Activated CD4-positive, alpha-beta T cell treated with anti-CD3 and anti-CD28 coated beads, Interleukin-2, amount 50 U/mL, for 48 hours (primary cell): ENCODE measurements at places on chromosomes 4 and X.
A peak's percentile ranks its signal among the peaks of the same experiment; 100 is the strongest.

GRCh38 chrX:13165266-13166189, 121.1 kb upstream of the FAM9C start:
- no peak for DNase-seq

DNA sequence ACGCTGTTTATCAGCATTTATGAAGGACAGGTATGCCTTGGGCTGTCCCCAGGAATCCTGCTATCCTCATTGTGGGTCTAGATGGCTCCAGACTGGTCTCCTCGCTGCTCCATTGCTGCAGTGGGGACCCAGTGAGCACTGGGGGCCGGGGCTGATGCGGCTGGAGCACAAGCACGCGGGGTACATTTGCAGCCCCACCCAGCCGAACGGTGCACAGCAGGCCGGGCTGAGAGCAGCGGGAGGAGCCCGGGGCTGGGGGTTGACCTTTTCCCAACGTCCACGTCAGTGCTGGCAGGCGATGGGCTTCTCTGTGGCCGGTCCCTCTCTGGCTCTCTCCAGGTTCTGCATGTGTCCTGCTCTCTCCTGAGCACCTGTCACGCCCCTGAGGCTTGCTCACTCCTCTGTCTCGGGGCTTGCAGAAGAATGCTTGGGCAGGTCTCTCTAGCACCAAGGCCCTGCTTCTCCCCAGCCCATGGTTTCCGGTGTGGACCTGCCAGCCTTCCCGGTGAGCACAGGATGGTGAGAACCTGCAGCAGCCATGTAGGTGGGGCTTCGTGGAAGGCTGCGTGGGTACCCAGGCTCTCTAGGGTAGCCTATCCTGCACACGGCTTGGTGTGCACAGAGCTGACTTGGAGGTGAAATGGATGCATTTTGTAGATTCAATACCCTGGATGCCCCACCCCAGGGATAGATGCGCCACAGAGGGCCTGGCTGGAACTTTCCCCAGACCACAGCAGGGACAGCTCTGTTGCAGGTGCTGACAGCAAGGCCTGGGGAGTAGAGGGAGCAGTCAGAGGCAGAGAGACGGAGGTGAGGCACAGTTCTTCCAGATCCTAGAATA, 89.1 kb upstream of the ADRA2C start:
- no peak for DNase-seq

DNA sequence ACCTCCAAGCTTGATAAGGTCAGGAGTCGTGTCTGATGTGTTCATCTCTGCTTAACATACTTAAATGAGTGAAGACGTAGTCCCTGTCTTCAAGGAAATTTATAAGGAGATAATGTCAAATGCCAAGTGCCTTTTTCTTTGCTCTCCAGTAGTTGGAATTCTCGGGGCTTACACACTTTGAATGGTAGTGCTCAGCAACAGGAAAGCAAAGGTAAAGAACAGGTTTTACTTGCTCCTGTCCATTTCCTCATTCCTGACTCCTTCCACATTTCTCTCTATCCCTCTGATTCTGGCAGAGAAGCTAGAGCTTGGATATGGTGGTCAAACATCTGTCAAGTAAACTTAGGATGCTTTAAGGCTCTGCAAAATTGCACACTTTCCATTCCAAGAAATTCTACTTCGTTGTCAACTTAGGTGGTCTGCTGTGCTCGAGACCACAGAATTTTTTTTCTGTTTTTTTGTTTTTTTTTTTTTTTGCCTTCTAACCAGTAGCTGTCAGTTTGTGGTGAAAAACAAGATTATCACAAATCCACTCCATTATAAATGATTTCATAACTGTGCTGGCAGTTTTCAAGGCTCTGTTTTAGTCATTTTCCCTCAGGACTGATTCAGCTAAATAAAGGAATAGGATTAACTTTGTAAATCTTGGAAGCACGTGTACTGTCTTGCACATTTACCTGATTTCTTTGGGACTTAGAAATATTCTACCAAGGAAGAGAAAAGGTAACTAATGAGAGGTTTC, 180.8 kb upstream of the ANXA3 start:
- DNase-seq: no peak

DNA sequence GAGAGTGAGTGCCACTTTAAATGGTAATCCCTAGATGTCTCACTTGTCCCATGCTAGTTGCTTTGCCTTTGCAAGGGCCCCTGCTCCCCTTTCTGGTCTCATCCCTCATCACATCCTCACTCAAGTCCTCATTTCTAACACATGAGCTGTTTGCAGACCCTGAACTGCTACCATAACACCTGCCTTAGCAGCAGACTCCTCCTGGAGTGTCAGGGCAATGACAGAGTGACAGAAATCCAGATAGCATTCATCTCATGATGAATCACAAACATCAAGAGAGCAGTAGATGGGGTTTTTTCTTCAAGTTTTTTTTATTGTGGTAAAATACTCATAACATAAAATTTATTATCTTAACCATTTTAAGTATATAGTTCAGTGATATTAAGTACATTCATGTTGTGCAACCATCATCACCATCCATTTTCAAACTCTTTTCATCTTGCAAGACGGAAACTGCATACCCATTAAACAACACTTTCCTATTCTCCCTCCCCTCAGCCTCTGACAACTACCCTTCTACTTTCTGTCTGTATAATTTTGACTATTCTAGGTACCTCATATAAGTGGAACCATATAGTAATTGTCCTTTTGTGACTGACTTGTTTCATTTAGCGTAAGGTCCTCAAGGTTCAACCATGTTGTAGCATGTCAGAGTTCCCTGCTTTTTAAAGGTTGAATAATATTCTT, 133.2 kb upstream of the RPS6KA3 start:
- no peak for DNase-seq

GRCh38 chr4:165927815-165928214, 54.8 kb downstream of the TLL1 start:
- no peak for DNase-seq

DNA sequence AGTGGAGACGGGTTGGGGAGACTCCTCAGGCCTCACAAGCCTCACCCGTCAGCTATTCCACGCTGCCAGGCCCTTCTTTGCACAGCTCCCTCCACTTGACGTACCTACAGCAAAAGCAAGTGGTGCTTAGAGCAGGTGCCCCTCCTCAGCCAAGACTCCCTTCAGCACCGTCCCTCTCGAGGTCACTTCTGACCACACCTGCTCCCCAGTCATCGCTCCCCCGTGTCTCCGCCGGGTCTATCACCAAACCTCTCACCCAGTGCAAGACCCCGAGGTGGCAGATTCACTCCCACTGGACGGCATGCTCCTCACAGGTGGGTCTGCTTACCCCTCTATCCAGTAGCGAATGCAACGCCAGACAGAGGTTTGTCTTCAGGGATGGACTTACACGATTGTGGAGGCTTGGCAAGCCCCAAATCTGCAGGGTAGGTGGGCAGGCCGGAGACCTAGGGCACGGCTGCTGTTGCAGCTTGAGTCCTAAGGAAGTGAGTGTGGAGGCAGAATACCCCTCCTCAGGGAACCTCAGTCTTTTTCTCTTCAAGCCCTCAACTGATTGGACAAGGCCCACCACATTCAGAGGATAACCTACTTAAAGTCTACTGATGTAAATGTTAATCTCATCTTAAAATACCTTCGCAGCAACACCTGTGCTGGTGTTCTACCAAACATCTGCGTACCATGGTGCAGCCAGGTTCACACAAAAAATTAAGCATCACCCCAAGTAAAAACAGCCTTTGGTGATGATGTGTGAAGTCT, 14.5 kb upstream of the HELT start:
- DNase-seq: no peak

- no peak for DNase-seq
These were observed 26.8 kb upstream of the GK start for GRCh38 chrX:30626402-30626801.

DNA sequence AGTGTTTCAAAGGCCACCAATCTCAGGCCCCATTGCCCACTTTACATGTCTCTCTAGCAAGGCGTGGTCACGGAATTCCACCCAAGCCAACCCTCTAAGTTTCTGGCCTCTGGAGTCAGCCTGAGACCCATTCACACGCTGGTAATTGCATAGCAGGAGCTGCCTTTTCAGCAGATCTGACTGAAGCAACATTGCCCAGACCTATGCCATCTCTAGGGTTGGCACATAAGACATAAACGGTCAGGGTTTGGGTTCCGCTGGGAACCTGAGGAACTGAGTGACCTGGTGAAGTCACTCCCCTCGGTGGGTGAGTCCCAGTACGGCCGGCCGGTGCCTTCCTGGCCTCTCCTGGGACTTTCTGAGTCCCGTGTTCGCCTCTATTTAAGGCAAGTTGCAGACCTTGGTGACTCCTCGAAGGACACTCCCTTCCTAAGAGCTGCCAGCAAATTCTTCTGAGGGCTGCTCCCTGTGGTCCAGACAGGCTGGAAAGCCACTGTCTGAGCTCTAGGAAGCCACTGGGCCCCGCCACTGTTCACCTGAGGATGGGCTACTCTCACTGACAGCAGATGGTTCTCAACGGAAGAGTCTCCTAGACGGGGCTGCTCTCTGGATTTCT, 15.9 kb downstream of the CTAG1A start:
- no peak for DNase-seq

- DNase-seq: no peak
These were observed 4.8 kb downstream of the ELK1 start for GRCh38 chrX:47645530-47645929.

- peak; percentile 40 for DNase-seq
These were observed 50.6 kb downstream of the LGI2 start for GRCh38 chr4:24980064-24980690.

DNA sequence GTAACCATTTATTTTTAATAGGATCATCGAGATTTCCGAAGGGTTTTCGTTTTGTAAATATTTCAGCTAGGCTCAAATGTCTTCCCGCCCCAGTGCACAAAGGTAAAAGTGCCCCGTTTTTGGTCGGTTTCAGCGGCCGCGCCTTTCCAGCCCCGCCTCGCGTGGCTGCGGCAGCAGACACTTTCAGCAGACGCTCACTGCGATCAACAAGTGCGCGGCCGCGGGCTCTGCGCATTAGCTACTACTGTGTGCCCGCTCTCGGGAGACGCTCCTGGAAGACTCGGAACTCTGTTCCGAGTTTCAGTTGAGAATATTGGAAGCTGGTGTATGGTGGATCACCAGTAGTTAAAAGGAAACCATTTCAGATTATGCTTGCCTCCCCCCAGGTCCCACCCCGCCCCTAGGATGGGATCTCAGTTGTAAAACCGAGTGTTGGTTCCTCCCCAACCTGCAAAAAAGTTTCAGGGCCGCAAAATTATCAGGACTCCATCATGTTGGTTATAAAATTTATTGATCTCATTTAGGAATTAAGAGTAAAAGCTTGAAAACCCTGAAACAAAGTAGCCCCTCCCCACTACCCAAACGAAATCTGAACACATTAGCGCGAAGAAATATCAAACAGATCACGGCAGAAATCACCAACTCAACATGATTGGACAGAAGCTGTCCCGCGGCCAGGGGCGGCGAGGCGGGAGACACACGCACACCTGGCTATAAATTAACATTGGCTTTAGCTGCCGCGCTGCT, 2.2 kb downstream of the SOX3 start:
- no peak for DNase-seq

GRCh38 chr4:159010100-159010499, 92.8 kb upstream of the RAPGEF2 start:
- DNase-seq: no peak

DNA sequence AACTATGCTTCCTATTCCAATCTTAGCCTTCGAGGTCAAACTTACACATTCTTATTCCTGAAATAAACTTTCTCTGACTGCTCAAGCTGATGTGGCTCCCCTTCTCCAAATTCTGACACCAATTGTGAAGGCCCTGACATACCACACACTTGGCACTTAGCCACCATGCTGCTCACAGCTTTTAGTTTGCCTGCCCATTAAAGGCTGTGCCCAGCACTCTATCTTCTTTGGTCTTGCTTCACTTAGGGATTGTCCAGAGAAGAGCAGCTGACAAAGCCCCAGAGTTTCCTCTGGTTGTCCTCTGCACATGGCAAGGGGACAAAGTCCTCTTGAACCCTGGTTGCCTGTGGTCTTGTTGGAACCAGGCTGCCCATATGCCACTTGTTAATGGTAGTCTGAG, 126.1 kb downstream of the ARHGEF9 start:
- no peak for DNase-seq

- no peak for DNase-seq
These were observed 160.9 kb downstream of the AFAP1 start for GRCh38 chr4:7778510-7779431.

- DNase-seq: no peak
These were observed 31.4 kb upstream of the PJA1 start for GRCh38 chrX:69196666-69197065.

DNA sequence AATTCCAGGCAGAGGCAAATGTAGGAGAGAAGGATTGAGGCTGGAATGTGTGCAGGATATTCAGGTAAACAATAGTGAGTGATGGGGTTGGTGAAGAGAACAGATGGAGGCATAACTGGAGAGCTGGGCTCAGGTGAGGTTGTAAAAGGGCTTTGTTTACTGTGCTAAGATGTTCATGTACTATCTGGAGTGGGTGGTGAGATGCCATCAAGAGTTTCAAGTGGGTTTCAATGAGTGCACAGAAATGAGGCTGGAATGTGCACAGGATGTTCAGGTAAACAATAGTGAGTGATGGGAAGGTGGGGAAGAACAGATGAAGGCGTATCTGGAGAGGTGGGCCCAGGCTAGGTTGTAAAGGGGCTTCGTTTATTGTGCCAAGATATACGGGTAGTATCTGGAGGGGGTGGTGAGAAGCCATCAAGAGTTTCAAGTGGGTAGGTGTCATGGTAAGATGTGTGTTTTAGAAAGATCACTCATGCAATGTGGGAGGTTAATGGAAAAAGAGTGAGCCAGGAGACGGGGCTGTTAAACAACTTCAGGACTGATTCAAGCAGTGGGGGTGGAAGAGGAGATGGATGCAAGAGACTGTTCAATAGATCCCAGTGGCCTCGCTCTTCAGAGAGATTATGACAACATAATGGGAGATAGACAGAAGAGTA, 25.4 kb upstream of the NMU start:
- DNase-seq: no peak

GRCh38 chr4:140901736-140902336, 145.7 kb upstream of the TBC1D9 start:
- no peak for DNase-seq

GRCh38 chr4:41640906-41641305, 102.9 kb downstream of the LIMCH1 start:
- DNase-seq: no peak

DNA sequence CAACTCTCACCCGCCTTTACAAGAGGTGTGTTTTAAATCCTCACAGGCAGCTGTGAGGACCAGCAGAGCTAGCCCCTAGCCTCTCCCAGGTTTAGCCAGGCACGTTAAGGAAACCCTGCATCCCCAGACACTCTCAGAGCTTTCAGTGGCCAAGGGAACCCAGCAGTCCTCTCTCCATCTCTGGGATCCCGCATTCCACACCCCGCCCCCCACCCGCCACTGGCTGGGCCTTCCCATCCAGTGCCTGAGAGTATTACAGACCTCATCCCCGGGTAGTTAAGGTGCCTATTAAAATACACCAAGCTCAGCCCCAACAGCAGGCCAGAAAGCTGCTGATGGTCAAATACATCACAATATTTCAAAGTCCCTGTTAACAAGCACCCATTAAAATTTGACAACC, 256.2 kb downstream of the BCOR start:
- no peak for DNase-seq

GRCh38 chrX:38871129-38872029, 70.1 kb downstream of the MID1IP1 start:
- DNase-seq: no peak

DNA sequence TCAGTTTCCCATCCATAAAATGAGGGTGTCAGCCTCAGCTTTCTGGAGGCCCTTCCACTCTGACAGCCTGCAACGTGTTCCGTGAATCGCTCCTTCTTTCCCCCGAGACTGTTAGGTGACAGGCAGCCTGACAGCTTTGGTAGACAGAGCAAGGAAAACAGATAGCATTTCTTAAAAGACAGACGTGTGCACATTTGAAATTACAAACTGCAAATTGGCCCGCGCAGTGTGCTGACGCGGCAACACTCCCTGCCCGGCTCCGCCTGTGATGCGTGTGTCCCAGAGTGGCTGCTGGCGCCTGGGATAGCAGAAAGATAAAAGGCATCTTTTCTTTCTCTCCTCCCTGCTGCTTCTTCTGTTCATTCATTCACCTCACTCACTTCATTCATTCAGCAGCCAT, 245.3 kb downstream of the AFAP1 start:
- no peak for DNase-seq
